Activated naive CD8-positive, alpha-beta T cell treated with anti-CD3 and anti-CD28 coated beads for 36 hours (primary cell): ENCODE measurements at places on chromosomes 5 and 9. TPM values are rescaled to one million over a fixed set of nuclear protein-coding genes. Genes with fewer than 3 reads are reported as not detected.

The FOXD4L3 gene
- 0.14 TPM for total RNA-seq

The SPINK7 gene
- not detected for total RNA-seq

GRCh38 chr5:159007235-159007634, 92.5 kb downstream of the EBF1 start:
- no peak for DNase-seq

- DNase-seq: no peak
Measured at GRCh38 chr5:58231041-58231440, 228.8 kb downstream of the PLK2 start.

- DNase-seq: no peak
Measured at GRCh38 chr9:127285965-127286364, 21.4 kb downstream of the GARNL3 start.

The TEK gene
- total RNA-seq: not detected

- DNase-seq: no peak
Measured at GRCh38 chr5:14450018-14450524, 131.5 kb upstream of the OTULINL start.

The BTNL8 gene
- total RNA-seq: 0.12 TPM

The SOX30 gene
- total RNA-seq: not detected

- DNase-seq: no peak
Measured at GRCh38 chr5:27437594-27438200, 399.3 kb upstream of the CDH9 start.

GRCh38 chr5:82376307-82376706, 98.2 kb upstream of the RPS23 start:
- no peak for DNase-seq

GRCh38 chr5:58987193-58987592, 404.3 kb downstream of the RAB3C start:
- no peak for DNase-seq

- no peak for DNase-seq
Measured at GRCh38 chr5:160237571-160238093, 8.3 kb downstream of the FABP6 start.

GRCh38 chr9:27053369-27054022, 48.0 kb upstream of the LRRC19 start:
- no peak for DNase-seq

GRCh38 chr9:117511852-117512481, 97.1 kb upstream of the ASTN2 start:
- no peak for DNase-seq

The PLAC8L1 gene
- 0.36 TPM for total RNA-seq

GRCh38 chr5:55037046-55037771, 13.2 kb downstream of the GZMK start:
- DNase-seq: peak; percentile 57

The PRR16 gene
- not detected for total RNA-seq

The STING1 gene
- 37.4 TPM for total RNA-seq

The UNC13B gene
- total RNA-seq: 2.5 TPM

DNA sequence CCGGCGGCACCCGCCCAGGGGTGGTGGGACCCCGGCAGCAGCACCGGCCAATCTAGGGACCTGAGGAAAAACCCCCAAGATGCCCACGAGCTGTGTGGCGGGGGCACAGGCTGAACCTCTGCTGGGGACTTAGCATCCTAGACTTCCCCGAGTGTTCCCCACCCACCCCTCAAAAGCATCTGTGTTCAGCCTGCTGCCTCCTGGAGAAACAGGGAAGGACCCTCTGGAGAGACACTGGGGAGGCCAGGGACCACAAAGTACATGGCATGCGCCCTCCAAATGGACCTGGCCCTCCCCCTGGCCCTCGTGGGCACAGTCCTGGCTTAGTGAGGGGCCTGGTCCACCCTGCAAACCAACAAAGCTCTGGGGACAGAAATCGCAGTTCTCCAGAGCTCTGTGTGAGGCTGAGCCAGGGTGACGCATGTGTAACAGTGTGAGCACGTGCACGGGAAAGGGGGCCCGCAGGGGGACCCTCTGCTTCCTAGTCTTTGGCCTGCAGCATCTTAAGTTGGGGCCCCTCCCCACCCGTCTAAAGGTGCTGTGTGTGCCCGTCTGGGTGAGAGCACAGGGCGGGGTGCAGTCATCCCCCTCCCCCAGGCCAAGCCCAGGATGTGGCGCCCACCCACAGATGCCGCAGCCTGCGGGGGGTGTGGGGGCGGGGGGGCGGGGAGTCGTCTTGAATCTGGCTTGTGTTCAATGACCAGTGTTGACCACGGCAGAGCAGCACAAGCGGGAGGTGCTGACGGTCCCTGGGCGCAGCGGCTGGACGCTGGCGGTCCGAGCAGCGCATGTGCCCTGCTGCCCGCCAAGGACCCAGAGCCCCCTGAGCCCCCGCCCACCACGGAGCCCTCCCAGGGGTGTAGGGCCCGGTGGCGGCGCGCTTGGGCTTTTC, 672 bp upstream of the KCNT1 start:
- peak; percentile 15 for DNase-seq

DNA sequence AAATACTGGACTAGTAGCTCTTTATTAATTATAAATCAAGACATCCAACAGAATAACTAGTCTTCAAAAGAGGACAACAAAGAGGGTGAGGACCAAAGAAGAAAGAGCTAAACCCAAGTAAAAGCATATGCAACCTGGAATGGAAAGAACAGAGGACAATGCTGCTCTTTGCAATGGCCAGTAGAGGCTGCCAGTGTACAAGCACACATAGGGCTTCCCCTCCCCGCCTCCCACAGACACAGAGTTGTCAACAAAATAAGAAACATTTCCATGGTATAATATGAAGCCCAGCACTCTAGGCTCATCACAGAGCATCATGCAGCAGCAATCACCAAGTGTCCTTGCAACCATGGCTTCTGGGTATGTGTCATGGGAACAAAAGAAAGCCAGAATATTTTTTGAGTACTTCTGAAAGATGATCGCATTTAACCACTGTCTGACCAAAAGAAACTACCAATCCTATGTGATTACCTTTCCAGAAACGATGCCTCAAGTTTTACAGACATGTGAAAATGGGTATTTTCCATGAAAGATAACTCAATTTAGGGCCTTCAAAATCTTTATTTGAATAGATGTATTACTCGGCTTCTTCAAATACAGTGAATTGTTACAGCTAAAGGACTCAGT, 58.1 kb downstream of the RFX3 start:
- DNase-seq: peak; percentile 43

The EXOSC2 gene
- 101 TPM for total RNA-seq

DNA sequence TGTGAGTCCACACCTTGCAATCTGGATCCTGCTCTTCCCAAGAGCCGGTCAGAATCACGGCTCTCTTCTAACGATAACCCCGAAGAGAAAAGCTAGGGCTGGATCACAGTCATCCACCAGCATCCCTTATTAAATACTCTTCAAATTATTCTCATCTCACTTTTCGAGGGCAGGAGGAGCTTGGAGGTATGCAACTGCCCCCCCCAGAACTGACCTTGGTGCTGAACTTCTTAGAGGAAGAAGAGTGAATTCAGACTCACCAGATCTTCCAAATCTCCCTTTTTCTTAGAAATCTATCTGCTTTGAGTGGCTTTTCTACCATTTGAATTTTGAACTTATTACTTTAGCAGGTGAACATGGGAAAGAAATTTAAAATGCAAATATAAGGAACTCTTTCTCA, 75.7 kb downstream of the MED10 start:
- DNase-seq: no peak

- no peak for DNase-seq
Measured at GRCh38 chr5:52627740-52628139, 160.0 kb upstream of the ITGA1 start.

The ELOVL7 gene
- total RNA-seq: 0.32 TPM

DNA sequence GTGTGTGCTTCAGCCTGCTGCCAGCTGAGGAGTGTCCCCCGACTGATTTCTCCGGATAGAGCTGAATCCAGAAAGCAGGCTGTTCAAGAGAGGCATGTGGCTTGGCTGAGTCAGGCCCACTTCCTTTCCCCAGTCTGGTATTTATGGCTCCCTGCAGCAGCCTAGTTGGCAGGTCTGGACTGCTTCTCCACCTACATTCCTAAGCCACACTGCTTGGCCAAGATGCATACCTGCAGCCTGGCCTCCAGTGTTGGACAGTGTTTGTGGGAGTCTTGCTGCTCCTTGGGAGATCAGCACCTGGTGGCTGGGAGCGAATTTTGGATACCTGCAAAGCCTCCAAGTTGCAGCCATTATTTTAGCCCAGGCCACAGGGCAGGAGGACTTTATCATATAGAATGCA, 670.8 kb downstream of the ACTL7B start:
- DNase-seq: no peak

- peak; percentile 23 for DNase-seq
Measured at GRCh38 chr9:121499427-121500164, at the start of gene GGTA1. Gene GGTA1 (minus strand): TSS chr9:121499844. CDS start chr9:121467922, 31,922 bp downstream.
